Stimulated activated CD8-positive, alpha-beta memory T cell treated with anti-CD3 and anti-CD28 coated beads, Interleukin-15, amount 100 ng/mL, for 4 hours (primary cell): ENCODE measurements at places on chromosomes 6 and 20.

GRCh38 chr6:14280006-14280510 lies 162.5 kb downstream of the CD83 start:
- no peak for DNase-seq

- DNase-seq: no peak
These were observed 251.7 kb downstream of the ALDH8A1 start for GRCh38 chr6:134698228-134698627.

DNA sequence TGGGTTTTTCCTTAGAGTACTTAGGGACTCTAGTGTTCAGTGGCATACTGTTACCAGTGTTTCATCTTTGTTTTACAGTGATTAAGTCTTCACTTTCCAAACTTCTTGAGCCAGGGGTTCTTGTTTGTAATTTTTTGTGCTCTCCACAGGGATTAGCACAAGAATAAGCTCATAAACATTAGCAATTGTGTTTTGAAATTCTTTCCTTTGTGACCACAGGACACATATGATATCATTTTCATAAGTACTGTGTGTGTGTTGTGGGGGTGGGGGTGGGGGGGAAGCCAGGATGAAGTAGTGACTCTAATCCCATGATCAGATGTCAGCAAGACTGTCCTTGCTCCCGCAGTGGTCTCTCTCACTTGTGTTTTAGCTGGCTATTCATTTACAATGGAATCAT lies 101.5 kb upstream of the SCP2D1 start:
- DNase-seq: no peak

DNA sequence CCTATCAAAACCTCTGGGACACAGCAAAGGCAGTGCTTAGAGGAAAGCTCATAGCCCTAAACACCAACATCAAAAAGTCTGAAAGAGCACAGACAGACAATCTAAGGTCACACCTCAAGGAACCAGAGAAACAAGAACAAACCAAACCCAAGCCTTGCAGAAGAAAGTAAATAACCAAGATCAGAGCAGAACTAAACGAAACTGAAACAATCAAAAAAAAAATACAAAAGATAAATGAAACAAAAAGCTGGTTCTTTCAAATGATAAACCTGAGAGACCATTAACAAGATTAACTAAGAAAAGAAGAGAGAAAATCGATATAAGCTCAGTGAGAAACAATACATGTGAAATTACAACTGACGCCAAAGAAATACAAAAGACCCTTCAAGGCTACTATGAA lies 34.8 kb upstream of the RUNX2 start:
- no peak for DNase-seq

DNA sequence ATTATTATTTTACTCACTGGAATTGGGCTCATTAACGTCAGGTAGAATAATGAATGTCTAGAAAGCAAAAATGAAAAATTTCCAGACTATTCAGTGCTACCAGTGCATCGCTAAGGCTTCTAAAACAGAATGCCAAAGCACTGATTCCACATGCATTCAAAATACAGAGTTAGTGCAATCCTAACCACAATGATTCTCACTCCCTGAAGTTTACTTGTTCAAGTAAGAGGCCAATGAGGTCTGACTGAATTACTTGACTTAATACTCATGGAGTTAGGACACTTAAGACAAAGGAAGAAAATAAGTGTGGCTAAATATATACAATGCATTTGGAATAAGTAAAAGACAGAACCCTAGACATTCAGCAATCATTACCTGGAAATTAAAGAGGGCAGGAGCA lies 220.5 kb downstream of the PKHD1 start:
- no peak for DNase-seq

GRCh38 chr6:35094183-35094582 lies 47.0 kb downstream of the TCP11 start:
- no peak for DNase-seq

- DNase-seq: no peak
These were observed 35.8 kb downstream of the RIPOR2 start for GRCh38 chr6:24899997-24900325.

GRCh38 chr6:19298421-19298820 lies 538.7 kb upstream of the ID4 start:
- DNase-seq: no peak

DNA sequence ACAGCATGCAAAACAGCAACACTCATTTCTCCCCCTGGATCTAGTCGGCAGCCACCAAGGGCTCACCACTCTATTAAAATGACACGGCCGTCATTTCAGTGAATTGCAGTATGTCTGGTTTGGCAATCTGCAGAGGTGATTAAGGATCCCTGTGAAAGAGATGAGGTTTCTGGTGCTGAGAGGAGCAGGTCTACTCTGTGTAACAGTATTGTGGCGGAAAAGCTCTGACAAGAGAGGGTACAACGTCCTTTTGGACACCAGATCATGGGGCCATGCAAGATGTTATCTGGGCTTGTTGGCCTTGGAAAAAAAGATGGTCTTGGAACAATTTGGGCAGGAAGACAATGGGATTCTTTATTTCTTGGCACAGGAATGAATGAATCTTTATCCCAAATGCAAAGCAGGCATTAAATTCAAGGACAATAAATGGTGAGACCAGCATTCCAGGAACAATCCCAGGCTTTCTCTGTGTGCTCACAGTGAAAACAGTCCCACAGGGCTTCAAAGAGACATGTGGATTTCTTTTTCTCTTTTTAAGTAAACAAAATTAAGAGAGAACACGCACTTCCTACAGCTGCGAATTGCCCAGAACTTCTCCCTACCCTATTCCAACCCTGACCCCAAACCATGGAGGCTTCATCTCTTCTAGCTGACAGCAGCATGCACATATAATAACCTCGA lies 33.7 kb upstream of the ADGRF1 start:
- no peak for DNase-seq

GRCh38 chr6:106973018-106973835 lies 1.3 kb downstream of the CD24 start:
- DNase-seq: no peak

- DNase-seq: no peak
These were observed 585.3 kb upstream of the ARID1B start for GRCh38 chr6:156191895-156192294.

GRCh38 chr6:130282234-130282995 lies 59.7 kb upstream of the SAMD3 start:
- DNase-seq: no peak

- no peak for DNase-seq
These were observed 63.6 kb downstream of the SLC23A2 start for GRCh38 chr20:4937407-4938319.

DNA sequence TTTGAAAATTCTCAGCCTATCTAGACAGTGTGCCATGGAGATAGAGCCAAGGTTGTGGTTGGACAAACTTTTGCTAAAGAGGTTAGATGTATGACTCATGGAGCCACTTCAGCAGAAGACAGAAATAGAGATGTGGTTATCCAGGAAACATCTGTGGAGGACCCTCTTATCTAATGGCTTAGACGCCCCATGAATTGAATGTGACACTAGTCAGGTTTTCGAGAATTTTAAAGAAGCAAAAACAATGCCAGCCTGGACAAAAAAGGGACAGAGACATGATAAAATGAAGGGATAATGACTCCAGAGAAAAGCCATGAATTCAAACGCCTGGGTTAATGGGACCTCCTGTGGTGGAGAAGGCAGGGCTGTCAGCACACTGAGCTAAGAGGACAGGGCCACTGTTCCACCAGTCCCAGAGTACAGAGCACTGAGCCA lies 280.5 kb downstream of the CLVS2 start:
- DNase-seq: no peak

GRCh38 chr6:52317841-52318581 lies 33.5 kb upstream of the MCM3 start:
- DNase-seq: no peak

DNA sequence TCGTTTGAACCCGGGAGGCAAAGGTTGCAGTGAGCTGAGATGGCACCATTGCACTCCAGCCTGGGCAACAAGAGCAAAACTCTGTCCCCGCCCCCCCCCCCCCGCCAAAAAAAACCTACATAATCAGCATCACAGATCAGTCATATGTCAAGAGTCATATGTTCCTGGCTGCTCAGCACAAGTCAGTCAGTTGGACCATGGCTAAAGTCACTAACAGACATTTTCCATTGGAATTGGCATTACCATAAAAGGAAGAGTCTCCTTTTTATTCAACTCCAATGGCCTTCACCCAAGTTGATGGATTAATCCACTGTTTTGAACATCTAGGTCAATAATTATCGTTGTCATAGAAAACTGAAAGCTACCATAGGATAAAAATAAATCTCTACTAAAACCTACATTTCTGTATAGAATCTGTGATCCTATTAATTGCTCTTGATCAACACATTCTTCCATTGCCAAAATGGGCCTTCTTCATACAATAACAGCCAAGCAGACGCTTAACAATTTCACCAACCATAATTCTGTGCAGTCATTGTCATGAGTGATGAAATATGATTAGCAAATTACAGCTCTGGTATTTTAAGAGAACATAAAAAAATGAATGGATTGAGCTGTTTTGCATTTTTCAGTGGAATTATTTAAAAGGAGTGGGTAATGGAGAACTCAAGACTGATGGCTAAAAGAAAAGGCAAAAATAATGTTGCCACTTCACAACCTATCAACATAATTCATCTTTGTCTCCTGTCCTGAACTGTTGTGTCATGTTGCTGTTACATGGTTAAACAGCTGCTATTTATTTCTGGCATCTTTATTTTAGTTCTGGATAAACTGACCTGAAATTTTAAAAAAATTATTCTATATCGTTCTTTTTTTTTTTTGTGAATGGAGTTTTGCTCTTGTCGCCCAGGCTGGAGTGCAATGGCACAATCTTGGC lies 555.5 kb upstream of the JARID2 start:
- no peak for DNase-seq

GRCh38 chr20:33299111-33299603 lies 16.1 kb downstream of the BPIFB1 start:
- peak; percentile 30 for DNase-seq

DNA sequence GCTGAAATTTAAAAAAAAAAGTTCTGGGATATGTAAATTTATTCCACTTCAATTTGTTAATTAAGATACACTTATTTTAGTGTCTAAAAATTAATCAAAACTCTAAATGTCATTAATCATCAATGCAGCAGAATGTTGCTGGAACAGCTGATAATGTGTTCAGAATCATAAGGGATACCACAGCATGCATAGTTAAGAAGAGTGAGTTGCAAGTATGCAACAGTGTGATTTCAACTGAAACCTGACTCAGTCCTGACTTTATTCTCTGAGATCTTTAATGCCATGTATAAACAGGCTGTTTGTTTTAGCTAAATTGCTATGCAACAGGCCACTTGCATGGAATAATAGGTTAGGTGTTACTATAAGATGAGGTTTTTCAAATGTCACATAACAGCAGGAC lies 1.4 kb downstream of the GRIK2 start:
- DNase-seq: no peak

GRCh38 chr20:62921119-62921687 lies 5.1 kb downstream of the DIDO1 start:
- no peak for DNase-seq

GRCh38 chr20:24825591-24825990 lies 123.5 kb upstream of the CST7 start:
- DNase-seq: no peak

- DNase-seq: no peak
These were observed 17.2 kb downstream of the ZBTB2 start for GRCh38 chr6:151374036-151374683.
